ENCODE measurements at places on chromosomes 2 and 18.

DNA sequence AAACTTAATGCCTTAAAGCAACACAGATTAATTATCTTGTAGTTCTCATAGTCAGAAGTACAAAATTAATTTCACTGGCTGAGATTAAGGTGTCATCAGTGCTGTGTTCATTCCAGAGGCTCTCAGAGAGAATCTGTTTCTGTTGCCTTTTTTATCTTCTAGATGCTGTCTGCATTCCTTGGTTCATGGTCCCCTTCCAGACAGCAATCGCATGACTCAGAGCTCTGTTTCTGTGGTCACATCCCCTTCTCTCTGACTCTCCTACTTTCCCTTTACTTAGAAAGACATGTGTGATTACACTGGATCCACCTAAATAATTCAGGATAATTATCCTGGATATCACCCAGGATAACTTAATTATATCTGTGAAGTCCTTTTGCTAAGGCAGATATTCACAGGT, 148.6 kb downstream of the MAIP1 start:
- DNase-seq: no peak

DNA sequence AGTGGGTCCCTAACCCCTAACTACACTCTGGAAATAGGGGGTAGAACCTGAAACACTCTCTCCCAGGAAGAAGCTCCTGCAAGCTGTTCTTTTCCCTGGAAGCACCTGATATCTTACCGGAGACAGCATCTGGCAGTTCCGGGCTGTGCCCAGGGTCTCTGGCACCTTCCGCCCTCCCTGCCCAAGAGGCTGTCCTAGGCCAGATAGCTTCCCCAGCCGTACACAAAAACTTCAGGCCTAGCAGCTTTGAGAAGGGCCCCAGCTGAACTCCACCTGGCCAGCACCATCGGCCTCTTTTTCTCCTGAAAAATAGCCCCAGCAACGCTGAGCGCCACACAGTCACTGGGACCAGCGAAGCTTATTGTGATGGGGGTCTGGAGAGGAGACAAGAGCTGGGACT, 9.7 kb downstream of the OSR1 start:
- DNase-seq: no peak

DNA sequence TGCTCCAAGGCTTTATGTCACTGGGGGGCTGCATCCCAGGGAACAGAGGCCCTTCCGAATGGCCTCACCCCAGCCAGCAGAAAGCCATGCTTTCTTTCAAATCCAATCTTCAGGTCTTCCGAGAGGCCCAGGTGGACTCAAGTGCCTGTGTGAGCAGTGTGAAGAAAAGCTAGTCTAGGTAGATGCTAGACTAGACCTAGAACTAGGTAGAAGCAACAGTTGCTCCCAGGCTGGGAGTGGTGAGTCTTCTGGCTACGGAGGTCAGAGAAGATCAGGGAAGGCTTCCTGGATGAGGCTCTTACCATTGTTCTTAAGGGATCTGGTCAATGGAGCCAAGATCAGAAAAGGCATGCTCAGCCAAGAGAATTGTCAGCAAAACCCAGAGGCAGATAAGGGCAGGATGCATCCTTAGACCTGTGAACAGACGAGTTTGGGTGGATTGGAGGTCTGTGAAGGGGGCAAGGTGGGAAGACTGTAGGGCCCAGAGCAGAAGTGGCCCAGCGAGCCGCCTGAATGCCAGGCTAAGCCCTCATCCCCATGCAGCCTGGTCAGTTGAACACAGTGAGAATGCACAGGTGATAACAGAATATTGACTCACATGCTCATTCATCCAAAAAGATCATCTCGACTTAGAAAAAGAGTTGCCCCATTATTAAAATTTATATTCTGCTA, 110.8 kb downstream of the SMAD7 start:
- DNase-seq: no peak

DNA sequence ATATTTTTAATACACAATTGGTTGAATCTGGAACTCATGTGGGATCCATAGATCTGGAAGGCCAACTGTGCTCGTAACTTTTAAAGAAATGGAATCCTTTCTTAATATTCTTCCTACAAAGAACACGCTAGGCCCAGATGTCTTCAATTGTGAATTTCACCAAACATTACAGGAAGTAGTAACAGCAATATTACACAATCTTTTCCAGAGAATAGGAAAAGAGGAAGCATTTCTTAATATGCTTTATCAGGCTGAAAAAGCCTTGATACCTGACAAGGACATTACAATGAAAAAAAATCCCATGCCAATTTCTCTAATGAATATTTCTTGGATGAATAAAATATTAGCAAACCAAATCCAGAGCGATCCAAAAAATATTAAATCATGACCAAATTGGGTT, 80.3 kb upstream of the HAAO start:
- no peak for DNase-seq

- DNase-seq: no peak
Observed at GRCh38 chr2:82314836-82315472, 2010.4 kb upstream of the LRRTM1 start.

DNA sequence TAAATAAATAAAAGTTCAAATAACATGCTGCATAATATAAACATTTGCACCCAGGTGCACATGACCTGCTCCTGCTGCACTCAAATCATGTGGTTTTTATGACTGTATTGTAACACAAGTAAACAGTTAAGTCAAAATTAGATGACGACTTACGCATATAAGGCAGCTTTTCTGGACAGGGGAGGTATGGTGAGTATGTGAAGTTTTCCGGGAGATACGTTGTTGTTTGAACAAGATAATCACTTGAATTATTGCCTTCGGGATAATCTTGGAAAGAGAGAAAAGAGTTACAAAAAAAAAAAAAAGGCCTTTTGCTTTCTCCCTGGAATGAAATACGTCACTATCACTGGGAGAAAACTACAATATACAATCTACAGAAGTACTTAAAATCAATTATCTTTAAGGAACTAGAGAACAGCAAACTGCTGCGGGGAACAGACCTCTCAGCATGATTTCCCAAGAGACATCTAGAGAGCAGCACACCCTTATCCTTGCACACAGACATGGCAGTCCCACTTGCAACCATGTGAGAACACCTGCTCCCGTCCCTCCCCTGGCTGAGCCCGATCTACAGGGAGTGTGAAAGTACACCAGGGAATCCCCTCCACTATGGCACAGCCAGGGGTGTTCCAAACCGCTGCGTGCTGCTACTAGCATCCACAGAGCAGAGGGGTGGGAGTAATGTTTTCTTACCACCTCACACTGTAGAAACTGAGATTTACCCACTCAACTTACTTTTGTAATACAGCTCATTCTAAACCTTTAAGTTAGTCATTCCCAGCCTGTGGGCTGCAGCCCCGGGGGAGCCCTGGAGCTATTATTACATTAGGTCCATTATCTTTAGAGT, 26.3 kb downstream of the B4GALT6 start:
- no peak for DNase-seq

- DNase-seq: no peak
Observed at GRCh38 chr2:218547978-218548377, 20.2 kb downstream of the USP37 start.

GRCh38 chr2:3954261-3954660, 250.9 kb downstream of the DCDC2C start:
- DNase-seq: no peak

Measured in CD4-positive, alpha-beta T cell treated with Interleukin-17A for 1 hour (primary cell).